DMS153 (cell line): ENCODE measurements at places on chromosomes 6 and 20.

DNA sequence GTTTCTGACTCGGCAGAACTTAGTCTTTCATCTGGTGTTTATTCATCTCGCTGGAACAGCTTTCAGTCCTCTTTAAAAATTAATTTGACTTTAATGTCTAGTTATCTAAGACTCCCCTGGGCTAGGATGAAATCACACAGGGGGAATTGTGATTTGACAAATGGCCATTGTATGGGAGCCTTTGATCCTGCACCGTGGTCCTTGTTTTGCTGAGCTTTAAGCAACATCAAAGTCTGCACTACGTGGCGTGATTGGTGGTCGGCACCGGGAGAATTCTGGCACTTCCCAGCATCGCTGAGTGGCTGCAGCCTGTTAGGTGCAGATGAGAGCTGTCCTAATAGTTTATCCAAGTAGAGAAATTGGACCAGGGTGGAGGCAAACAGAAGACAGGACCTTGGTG, 146.9 kb downstream of the TBC1D7 start:
- no peak for DNase-seq

GRCh38 chr20:15847196-15847784, 726.0 kb downstream of the KIF16B start:
- DNase-seq: no peak

GRCh38 chr20:32467506-32468312, 109.6 kb downstream of the ASXL1 start:
- DNase-seq: no peak

- no peak for DNase-seq
Measured at GRCh38 chr6:90411292-90411781, 114.7 kb upstream of the BACH2 start.

GRCh38 chr20:53899351-53900167, 170.8 kb downstream of the BCAS1 start:
- DNase-seq: peak; percentile 96

DNA sequence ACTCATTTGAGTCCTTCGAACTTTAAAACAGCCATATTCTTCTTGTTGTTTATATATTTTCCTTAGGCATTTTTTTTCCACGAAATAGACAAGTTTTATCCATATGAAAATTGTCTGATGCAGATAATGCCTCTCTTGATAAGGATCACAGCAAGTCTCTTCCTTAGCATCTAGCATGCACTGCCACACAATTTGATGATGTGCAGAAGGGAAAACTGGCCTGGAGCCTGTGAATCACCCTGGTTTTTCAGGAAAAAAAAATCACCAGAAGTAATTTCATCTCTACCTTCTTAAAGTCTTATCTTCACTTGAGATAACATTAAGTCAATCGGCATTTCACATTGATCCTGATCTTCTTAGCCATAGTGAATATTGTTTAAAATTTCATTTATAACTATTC, 199.8 kb downstream of the TENT5A start:
- no peak for DNase-seq

DNA sequence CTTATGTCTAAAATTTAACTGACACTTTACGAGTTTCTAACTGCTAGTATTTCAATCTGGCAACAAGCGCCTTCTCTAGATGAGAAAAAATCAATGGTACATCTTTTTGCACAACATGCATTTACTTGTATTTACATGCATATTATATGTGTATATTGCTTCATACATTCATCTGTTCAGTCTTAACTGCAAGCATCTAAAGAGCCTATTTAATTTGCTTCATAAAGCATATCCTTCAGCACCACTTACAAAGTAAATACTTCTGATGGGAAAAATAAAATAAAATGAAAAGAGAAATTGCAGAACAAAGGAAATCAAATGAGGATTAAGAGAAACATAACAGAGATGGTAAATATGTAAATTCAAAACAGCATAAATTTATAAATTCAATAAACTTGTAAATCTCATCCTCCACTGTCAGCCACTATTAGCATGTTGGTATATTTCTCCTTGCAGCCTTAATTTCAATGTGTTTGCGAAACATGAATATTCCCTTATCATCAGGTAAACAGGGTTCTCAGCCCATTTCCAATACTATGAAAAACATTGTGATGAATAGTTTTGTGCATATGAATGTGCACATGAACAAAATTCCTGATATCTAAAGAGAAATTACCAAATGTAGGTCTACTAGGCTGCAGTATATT, 332.5 kb upstream of the RUNX2 start:
- no peak for DNase-seq

- no peak for DNase-seq
Measured at GRCh38 chr6:150689900-150690590, 90.4 kb downstream of the PLEKHG1 start.

DNA sequence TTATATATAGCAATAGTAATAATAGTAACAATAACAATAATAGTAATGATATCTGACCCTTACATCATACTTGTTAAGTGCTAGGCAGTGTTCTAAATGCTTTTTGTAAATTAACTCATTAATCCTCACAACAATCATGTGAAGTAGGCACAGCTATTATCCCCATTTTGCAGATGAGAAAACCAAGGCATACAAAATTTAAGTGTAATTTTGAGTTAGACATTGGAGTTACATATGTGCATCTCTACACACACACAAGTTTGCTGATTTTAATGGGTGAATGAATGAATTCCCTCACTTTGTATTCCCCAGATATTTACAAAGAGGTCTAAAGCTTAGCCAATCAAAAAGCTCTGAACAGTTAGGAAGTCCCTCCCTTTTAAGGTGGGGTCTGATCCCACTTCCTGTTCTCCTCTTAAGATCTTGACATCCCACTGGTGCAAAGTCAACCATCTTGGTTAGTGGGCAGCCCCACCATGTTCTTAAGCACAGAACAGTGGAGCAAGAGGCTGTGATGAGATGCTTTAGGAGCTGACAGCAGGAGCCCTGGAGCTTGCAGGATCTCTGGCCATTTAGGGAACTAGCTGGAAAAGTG, 85.3 kb upstream of the FOXP4 start:
- no peak for DNase-seq

- DNase-seq: no peak
Measured at GRCh38 chr6:122647765-122648164, 37.6 kb downstream of the PKIB start.

DNA sequence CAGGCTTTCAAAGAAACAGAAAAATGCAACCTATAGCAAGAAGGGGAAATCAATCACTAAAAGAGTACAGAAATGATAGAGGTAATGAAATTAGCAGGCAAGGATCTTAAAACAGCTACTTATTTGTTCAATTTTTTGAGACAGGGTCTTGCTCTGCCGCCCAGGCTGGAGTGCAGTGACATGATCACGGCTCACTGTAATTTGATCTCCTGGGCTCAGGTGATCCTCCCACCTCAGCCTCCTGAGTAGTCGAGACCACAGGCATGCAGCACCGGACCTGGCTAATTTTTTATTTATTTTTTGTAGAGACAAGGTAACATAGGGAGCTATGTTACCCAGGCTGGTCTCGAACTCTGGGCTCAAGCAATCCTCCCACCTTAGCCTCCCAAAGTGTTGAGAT, 21.6 kb downstream of the TFB1M start:
- no peak for DNase-seq

DNA sequence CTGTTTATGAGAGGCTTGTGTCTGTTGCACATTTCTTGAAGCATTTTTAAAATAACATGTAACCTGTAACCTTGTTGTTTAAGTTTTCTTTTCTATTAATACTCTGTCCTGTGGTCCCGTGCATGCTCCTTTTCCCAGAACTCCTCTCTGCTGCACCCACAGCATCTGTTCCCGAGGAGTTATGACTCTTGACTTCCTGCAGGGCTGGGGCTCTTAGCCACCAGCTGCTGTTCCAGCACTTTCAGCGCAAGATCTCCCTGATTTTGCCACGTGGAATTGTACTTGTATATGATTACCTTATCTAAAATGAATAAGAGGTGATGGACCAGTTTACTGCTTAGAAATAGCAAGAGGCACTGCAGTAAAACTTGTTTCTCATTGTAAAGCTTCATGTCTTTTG, 150.6 kb downstream of the QKI start:
- DNase-seq: peak; percentile 23

DNA sequence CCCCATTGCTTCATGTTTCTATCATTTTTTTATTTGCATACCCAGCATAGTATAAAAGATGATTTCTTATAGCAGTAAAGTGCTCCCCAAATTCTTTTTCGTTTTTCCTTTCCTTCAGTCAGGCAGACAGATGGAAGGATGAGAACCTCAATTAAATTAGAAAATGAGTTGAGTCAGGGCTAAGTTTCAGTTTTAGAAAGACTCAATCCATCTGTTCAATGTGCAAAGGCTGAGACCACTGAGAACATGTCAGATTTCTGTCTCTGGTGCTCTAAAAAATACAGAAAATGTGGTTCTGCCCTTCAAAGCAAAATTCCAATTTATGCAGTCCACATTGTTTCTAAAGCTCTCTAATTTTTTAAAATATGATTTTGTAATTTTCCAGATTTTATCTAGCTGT, 257.6 kb upstream of the HS3ST5 start:
- no peak for DNase-seq

DNA sequence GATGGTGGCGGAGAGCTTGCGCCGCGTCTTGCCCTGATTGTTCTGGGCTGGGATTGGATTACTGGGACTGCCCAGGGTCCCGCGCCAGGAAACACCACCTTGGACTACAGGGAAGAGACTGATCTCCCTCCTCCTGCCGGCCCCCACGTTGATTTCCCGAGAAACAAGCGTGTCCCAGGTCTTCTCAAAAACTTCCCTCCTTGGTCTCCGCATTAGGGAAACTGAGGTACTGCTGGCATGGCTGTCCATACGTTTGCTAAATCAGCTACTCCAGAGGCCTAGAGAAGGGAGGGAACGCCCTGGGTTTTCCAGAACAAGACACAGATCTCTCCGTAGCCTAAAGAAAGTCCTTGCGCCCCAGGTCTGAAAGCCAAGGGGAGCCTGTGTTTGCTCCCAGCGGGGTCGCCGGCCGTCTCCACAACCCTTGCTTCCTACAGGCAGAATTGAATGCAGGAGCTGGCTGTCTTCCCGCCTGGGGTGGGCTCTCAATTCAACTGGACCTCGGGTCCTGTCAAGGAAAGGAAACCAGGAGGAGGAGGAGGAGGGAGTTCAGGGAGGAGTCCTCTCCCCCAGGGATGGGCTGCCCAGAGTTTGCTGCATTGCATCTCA, 29.2 kb downstream of the TFAP2A start:
- no peak for DNase-seq

- DNase-seq: no peak
Measured at GRCh38 chr20:1671891-1672669, 14.5 kb upstream of the SIRPG start.

GRCh38 chr20:57656821-57657534, 36.8 kb upstream of the ZBP1 start:
- no peak for DNase-seq

- DNase-seq: no peak
Measured at GRCh38 chr6:18260448-18261106, 3.8 kb downstream of the DEK start.

DNA sequence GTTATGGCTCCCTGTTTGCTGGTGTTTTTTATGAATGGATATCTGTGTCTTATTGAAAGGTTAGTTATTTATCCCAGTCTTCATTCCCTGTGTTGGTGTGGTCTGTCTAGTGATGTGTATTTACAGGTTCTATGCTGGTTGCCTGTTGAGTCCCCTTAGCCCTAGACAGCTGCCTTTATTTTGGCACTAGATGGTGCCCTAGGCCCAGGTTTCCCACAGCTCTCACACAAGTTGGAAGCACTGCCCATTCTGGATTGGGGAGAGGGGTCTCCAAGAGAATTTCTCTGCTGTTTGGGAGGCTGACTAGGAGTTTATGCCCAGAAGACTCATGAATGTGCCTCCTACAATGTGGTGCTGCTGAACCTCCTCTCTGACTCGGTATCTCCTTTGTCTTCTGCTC, 12.4 kb downstream of the GRM1 start:
- DNase-seq: no peak

- no peak for DNase-seq
Measured at GRCh38 chr6:155452576-155452975, 3.1 kb downstream of the NOX3 start.
